K562 (cell line): ENCODE measurements at places on chromosomes 1 and 21.
A peak's percentile ranks its signal among the peaks of the same experiment; 100 is the strongest.

DNA sequence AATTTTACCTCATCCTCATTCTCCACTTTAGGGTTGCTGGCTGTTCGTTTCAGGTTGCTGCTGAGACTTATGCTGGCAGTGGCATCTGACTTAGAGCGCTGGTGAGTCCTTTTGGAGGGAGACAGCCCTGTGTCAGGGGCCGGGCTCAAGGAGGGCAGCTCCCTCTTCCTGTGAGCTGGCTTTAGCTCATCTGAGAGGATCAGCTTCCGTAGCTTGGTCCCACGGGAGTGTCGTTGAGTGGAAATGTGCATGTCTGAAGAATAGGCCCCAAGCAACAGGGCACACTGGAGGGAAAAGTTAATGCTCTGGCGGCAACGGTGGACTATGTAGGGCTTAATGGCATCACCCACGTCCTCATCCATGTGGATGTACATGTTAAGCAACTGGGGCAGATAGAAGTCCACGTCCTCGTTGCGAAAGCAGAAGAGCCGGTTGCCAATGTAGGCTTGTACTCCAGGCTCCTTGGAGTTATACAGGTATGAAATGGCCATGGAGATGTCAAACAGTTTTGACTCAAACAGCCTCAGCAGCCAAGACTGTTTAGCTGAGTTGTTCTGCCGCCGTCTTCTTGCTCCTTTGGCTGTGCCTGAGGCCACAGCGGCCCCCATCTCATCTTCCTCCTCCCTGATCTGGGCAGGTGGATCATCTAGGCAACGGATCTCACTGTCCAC is 11.5 kb downstream of the PI4KB start:
- no peak for DNase-seq

GRCh38 chr21:42258885-42259407 is 40.0 kb downstream of the ABCG1 start:
- DNase-seq = no peak

DNA sequence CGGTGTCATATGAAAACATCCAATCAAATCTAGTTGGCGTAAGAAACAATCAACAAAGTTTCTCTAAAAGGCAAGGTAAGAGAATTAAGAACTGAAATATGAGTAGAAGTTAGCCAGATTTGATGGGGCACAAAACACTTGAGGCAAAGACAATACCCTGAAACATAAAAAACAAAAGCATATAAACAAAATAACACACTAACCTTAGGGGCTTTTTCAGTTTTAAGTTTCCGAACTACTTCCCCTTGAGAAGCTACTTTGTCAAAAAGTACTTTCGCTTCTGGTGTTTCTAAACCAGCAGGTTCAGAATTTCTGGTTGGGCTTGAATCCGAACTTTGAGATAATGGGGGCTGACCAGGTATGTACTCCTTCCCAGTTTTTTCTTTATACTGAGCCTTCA is 57.9 kb downstream of the EPRS1 start:
- DNase-seq = no peak

DNA sequence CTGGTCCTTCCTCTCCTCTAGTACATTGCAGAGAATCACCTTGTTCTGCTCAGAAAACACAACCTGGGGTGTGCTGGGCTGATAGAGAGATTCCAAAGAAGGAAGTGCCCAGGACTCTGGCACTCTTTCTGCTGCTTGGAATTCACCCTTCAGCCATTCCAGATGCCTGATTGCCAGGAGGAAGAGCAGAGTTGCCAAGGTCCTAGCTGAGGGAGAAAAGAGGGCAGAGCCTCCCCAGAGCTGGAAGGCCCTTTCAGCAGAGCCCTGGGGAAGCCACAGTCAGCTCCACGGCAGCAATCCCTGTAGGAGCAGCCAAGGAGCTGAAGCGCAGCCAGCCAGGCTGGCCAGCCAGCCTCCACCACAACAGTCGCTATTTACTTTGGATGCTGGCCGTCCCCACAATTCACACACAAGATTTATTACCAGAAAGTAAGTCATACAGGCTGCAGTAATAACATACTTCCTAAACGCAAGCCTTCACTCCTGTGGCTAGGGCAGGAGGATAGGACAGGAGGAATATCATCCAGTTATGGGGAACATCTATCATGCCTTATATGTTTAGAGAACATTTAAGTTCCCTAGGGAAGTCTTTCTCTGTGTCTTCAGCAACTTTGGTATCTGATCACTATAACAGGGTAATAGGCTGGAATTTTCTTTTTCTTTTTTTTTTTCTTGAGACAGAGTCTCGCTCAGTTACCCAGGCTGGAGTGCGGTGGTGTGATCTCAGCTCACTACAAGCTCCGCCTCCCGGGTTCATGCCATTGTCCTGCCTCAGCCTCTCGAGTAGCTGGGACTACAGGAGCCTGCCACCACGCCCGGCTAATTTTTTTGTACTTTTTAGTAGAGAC is 36.6 kb upstream of the SLC44A3 start:
- DNase-seq = no peak

GRCh38 chr1:18352636-18353265 is 128.0 kb upstream of the KLHDC7A start:
- no peak for DNase-seq

GRCh38 chr1:119091618-119092017 is 48.8 kb downstream of the WARS2 start:
- no peak for DNase-seq

- DNase-seq = no peak
Observed at GRCh38 chr1:70319750-70320149, 34.8 kb downstream of the ANKRD13C start.

DNA sequence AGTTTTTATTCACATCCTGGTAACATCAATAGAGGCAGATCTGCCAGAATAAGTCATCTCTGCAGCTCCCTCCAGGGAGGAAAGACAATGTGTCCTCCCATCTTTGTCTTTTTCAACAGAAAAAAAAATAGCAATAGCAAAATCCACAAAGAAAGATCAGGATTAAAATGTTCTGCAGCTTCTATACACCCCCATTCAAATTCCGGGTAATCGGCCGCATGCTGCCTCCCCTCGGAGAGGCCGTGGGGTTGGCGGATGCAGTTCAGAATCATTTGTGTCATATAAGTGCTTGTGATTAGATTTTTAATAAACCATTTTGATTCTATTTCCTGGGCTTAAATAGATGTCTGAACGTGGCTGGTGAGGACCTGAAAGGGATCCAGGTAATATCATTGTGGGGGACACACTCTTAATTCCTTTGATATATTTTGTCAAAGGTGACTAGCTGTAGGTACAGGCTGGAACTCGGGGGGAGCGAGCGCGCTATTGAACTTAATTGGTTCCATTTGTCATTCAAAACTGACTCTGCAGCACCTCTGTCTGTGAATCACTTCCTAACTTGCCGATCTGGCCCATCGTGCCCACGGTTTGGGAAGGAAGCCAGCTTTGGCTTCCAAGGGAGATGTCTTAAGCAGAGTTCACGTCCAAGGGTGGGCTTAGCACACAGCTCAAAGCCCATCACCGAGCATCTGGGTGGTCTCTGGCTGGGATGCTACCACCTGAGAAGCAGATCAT is 85.6 kb upstream of the ARHGEF16 start:
- no peak for DNase-seq

DNA sequence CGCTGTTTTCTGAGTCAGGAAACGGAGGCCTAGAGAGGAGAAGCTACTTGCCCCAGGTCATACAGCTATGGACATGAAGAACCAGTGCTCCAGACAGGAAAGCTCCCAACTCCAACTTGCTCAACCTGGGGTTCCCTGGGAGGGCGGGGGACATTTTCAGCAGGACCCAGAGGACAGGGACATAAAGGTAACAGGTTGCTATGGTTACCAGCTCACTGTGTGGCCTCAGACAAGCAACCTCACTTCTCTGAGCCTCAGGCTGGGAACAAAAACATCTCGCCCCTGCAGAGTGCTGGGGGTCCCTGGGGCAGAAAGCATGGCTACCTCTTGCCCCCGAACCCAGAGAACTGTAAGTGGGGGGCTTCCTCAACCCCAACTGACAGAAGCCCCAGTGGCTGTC is 16.1 kb downstream of the FBXO2 start:
- DNase-seq = no peak

GRCh38 chr1:197127246-197127912 is 19.1 kb downstream of the ASPM start:
- no peak for DNase-seq

- DNase-seq = no peak
Observed at GRCh38 chr1:41791667-41792484, 126.8 kb downstream of the HIVEP3 start.

- DNase-seq = no peak
Observed at GRCh38 chr1:172054172-172054571, 212.9 kb downstream of the DNM3 start.

DNA sequence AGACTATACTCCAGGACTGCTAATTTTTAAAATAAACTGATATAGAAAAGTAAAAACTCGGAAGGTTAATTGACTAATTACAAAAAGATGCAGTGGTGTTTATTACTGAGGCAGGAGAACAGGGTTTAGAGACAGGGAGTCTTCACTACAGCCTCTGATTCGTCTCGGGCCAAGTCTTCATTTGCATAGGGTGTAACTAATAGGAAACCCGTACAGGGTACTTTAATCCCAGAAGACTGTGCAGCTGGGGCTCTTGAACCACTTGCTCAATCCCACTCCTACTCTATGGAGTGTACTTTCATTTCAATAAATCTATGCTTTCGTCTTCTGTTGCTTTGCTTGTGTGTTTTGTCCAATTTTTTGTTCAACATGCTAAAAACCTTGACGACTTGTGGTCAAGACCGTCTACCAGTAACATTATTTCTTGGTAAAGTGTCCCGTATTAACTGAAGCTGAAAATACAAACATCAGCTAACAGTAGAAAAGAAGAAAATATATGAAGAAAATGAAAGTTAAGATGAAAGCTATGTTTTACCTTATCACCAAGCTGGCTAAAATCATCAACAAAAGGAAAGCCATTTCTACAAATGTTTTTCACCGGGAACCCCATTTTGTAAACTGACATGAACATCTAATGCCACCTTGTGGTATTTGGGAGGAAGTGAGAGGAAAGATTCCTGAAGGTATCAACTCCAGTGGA is 8.0 kb downstream of the SDHB start:
- DNase-seq = peak; percentile 58

GRCh38 chr1:184802354-184803179 is 47.9 kb upstream of the EDEM3 start:
- no peak for DNase-seq

GRCh38 chr1:27570784-27571183 is 33.2 kb downstream of the AHDC1 start:
- no peak for DNase-seq

- no peak for DNase-seq
Observed at GRCh38 chr1:116382321-116382720, 9.3 kb downstream of the ATP1A1 start.

DNA sequence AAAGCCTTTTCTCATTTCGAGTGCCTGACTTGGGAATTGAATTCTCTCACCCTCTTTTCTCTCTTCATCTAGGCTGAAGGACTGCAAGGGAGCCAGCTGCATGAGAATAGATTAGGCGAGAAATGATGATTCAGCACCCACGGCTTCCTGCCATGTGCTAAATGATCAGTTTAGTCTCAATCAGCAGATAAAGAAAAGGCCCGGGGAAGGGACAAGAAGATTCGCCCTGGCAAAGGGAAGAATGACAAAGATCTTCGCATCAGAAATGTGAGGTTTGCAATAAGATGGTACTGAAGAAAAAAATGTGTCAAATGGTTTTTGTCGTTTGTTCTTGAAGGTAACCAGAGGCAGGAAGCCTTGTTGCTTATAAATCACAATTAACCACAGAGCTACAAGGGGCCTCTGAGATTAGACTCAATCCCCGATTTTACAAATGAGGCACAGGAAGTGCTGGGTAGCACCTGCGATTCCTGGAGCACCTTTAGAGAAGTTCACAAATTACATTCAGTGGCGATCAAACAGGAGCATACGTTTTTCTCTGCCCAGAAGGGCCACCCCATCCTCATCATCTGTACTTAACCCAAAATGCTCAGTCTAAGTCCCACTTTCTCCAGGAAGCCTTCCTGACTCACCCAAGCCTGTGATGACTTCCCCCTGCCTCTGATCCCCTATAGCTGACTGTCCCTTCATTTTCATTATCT is 183.4 kb downstream of the ZNF281 start:
- peak; percentile 29 for DNase-seq

- DNase-seq = no peak
Observed at GRCh38 chr1:18278946-18279345, 171.3 kb downstream of the IGSF21 start.

DNA sequence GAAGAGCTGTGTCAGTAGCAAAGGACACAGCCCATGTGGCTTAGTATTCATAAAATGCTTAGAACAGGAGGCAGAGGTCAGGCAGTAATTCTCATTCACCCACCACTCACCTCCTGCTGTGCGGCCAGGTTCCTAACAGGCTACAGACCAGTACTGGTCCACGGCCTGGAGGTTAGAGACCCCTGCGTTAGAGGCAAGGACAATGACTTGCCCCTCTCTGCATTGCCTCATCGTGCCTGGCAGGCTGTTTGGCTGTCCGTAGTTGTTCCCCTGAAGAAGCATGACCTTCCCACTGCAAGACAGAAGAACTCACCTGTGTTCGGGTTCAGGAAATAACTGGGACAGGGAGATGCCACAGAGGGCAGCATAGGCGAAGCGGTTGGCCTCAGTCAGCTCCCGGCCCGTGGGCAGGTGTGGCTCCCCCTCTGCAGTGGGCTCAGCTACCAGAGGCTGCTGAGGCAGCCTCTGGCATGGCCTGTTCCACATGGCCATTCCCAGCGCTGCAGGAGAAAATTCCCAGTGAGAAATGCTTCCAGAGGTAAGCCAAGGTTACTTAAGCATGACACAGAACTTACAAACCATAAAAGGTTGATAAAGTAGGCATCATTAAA is 19.3 kb downstream of the TMCO4 start:
- DNase-seq = no peak

DNA sequence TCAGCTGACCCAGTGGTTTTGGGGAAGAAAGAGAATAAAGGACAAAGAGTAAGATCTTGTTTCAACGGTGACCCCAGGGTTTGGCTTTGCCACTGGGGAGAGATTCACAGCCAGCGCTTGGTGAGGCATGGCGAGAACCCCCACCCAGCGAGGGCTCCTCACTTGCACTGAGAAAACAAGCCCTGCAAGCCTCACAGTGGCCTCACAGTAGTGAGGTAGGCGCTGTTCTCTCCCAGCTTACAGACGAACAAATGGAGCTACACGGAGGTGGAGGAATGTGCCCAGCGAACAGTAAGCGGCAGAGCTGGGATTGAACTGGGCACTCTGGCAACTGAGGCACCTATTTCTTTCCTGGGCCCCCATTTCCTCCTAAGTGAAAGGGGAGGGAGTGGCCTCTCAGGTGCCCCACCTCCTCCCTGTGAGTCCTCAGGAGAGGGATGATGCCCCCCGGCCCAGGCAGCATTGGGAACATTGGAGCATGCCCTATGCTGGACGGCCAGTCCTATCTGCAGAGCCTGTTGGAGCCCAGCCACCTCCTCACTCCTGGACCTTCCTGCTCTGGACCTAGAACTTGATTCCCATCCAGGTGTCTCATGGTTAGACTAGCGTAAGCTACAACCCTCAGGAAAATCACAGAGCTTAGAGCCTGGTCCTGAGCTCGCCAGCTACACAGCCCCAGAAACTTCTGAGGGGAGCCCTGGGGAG is 73.4 kb upstream of the EDN2 start:
- DNase-seq = no peak
